Activated CD8-positive, alpha-beta memory T cell treated with anti-CD3 and anti-CD28 coated beads, Interleukin-2, amount 10 ng/mL, durations not matched to agents 7 days and 5 days (primary cell): ENCODE measurements at places on chromosomes 7 and 10. TPM values are rescaled to one million over a fixed set of nuclear protein-coding genes. Genes with fewer than 3 reads are reported as not detected.
A peak's percentile ranks its signal among the peaks of the same experiment; 100 is the strongest.

Gene MCM10
- total RNA-seq, result 75.1 TPM

- H3K36me3 ChIP-seq, result peaks cover 20% of the 10 kb centered on the region
Measured at GRCh38 chr7:138853448-138853847, 55.5 kb upstream of the ATP6V0A4 start.

GRCh38 chr10:110404413-110404812 lies 93.3 kb upstream of the DUSP5 start:
- peaks cover 44% of the 10 kb centered on the region for H3K4me1 ChIP-seq
- no peak overlapping the region for H3K4me3 ChIP-seq
- H3K36me3 ChIP-seq, result no peaks in the 10 kb centered on the region
- H3K27me3 ChIP-seq, result no peaks in the 10 kb centered on the region

DNA sequence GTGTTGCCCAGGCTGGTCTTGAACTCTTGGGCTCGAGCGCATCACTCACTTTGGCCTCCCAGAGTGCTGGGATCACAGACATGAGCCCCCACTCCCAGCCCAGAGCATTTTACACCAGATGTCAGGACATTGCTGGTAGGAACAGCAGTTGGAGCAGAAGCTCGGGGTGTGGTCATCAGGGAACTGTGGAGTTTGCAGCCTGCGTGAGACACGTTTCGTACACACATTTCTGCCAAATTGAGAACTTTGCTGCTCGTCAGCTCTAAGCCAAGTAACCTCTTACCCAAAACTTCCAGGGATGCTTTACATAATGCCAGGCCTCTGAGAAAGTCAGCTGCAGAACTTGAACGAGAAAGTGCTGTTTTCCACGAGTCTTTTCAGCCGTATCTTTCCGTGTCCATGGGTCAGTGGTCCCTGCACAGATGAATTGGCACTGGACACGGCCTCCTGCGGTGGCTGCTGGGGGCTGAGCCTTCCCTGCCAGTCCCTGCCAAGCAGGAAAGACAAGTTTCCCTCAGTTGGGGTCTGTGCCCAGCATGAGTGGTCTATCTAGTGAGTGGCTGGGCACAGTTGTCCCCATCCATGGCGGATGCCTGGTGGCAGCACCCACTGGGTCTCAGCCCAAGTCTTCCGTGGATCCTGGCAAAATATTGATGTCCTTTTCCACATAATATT lies 54.4 kb downstream of the DNAJB6 start:
- no peak for DNase-seq
- H3K4me3 ChIP-seq, result no peak overlapping the region
- peaks cover 30% of the 10 kb centered on the region for H3K36me3 ChIP-seq
- H3K27ac ChIP-seq, result peak overlapping the region; percentile 85
- no peaks in the 10 kb centered on the region for H3K27me3 ChIP-seq

DNA sequence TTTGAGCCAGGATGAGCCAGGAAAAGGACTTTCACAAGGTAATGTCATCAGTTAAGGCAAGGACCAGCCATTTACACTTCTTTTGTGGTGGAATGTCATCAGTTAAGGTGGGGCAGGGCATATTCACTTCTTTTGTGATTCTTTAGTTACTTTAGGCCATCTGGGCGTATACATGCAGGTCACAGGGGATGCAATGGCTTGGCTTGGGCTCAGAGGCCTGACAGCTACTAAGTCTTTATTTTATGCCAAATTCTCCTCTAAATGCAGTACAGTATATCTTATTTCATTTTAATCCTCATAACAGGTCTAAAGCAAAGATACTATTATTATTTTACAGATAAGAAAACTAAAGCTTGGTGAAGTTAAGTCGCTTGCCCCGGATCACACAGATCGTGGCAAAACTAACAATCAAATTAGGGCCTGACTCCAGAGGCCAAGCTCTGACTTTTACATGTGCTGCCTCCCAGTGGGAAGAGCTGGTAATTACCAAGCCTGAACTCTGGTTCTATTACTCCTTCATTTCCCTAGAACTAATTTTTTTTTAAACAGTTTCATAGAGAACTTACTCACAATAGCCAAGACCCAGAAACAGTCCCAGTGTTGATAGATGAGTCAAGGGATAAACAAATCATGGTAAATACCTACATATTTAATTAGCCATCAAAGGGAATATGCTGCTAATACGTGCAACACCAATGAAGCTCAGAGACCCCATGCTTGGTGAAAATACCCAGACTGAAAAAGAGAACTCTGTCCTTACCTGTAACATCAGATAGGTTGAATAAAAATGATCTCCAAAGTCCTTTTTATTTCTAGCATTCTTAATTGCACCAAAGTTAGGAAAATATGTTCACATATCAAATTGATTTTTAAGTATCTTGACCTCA lies 35.4 kb downstream of the C7orf25 start:
- no peaks in the 10 kb centered on the region for H3K4me1 ChIP-seq
- H3K4me3 ChIP-seq, result no peak overlapping the region
- no peak overlapping the region for H3K27ac ChIP-seq
- peaks cover 2% of the 10 kb centered on the region for H3K27me3 ChIP-seq
- H3K36me3 ChIP-seq, result no peaks in the 10 kb centered on the region

DNA sequence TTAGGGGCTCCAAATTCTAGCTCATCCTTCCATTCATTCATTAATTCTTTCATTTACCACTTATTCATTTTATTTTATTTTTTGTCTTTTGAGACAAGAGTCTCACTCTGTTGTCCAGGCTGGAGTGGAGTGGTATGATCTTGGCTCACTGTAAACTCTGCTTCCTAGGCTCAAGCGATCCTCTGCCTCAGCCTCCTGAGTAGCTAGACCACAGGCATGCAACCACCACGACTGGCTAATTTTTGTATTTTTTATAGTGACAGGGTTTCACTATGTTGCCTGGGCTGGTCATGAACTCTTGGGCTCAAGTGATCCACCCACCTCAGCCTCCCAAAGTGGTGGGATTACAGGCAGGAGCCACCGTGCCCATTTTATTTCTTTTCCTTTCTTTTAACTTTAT lies 31.6 kb downstream of the FGF8 start:
- peaks cover 29% of the 10 kb centered on the region for H3K27me3 ChIP-seq
- no peaks in the 10 kb centered on the region for H3K4me1 ChIP-seq
- H3K27ac ChIP-seq, result no peak overlapping the region
- no peaks in the 10 kb centered on the region for H3K36me3 ChIP-seq
- DNase-seq, result no peak

- H3K27ac ChIP-seq, result peak overlapping the region; percentile 89
- DNase-seq, result no peak
- H3K4me3 ChIP-seq, result no peak overlapping the region
- peaks cover 57% of the 10 kb centered on the region for H3K4me1 ChIP-seq
- no peaks in the 10 kb centered on the region for H3K36me3 ChIP-seq
- no peaks in the 10 kb centered on the region for H3K27me3 ChIP-seq
Measured at GRCh38 chr10:102632394-102633111, 11.7 kb upstream of the TRIM8 start.

DNA sequence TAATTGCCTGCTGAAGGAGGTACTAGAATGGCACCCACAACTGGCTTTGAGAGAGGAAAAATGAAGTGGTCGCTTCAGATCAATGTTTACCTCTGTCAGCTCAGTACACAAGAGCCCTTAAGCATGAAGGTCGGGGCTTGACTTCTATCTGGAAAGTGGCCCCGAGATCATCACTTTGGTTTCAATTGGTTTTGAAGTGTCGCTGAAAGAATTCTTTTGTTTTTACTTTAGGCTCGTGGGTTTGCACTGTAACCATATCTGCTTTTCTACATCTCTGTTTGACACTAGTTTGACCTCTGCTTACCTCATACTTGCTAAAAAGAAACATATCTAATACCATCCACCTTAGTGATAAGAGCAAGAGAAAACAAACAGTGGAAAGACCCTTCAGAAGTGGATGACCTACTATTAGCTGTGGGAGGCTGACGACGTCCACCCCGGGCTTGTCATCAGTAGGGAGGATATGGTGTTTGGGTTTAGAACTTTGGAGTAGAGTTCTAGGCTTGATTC lies 361.8 kb downstream of the GATA3 start:
- peak overlapping the region; percentile 8 for H3K4me3 ChIP-seq
- peak overlapping the region; percentile 89 for H3K27ac ChIP-seq
- no peaks in the 10 kb centered on the region for H3K27me3 ChIP-seq
- peaks cover 48% of the 10 kb centered on the region for H3K4me1 ChIP-seq
- H3K36me3 ChIP-seq, result peaks cover 10% of the 10 kb centered on the region
- DNase-seq, result peak; percentile 69

Gene PRKCQ
- 51.0 TPM for total RNA-seq

- DNase-seq, result no peak
- peaks cover 50% of the 10 kb centered on the region for H3K27me3 ChIP-seq
Measured at GRCh38 chr10:114773197-114773532, 48.4 kb upstream of the FHIP2A start.

DNA sequence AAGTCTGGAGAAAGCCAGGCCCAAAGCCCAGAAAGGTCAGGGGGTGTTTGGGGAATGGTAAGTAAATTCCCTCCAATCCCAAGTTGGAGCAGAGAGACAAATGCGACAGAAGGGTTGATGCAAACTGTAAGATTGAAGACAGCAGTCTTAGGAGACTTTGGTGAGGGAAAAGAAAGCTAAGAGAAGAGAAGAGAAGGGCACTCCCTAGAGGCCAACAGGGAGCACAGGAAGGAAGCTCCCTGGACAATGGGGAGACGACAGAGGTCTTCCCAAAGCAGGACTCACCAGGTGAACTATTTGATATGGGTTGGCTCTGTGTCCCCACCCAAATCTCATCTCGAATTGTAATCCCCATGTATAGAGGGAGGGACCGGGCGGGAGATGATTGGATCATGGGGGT lies 151.5 kb downstream of the KIF20B start:
- H3K36me3 ChIP-seq, result no peaks in the 10 kb centered on the region
- no peak overlapping the region for H3K4me3 ChIP-seq
- no peak overlapping the region for H3K27ac ChIP-seq
- no peak for DNase-seq

DNA sequence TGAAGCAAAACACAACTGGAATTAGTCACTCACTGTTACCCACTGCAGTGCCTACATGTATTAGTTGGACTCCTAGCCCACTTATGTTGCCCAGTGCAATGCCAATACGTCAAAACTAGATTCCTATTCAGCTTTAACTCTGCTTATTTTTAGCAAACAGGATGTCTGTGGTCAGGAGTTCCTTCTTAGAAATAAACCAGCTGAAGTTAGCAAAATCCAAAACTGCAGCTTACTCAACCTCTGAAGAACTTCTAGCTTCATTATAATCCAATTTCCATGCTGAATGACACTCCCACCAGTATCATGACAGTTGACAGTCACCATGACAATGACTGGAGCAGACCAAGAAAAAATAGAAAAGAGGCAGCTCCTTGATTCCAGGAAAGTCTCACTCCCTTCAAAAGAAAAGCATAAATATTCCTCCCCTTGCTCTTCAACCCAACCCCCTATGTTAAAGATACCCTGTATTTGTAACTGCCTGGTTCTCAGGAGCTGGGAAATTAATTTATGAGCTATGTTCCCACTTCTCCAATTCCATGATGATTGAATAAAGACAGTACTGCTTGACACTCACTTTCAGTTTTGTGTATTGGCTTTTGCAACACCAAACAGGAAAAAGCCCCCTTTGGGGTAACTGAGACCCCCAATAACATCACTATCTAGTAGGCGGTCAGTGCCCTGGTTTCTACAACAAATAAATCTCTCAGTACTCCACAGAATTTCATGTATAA lies 327.4 kb downstream of the SORCS1 start:
- H3K36me3 ChIP-seq, result no peaks in the 10 kb centered on the region
- no peak overlapping the region for H3K4me3 ChIP-seq
- H3K27me3 ChIP-seq, result no peaks in the 10 kb centered on the region
- DNase-seq, result no peak

DNA sequence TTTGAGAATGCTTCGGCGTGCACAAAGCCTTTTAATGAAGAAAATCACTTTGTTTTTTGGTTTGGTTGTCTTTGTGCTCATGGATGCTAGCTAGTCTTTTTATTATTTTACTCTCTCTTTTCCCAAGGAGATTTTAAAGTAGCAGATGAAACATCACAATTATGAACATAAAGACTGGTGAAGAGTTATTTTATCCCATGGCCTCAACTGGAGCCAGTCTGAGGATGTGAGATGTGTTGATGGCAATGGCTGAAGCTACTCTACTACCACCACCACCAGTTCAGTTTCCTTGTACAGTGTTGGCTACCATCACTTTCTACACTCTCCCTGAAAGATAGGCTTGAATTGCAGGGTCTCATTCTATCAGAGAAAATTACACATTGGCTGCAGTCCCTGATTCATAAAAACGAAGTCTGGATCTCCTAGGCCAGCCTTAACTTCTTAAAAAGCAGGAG lies 494 bp upstream of the HERC4 start:
- peaks cover 47% of the 10 kb centered on the region for H3K4me1 ChIP-seq
- peak overlapping the region; percentile 26 for H3K4me3 ChIP-seq
- peaks cover 19% of the 10 kb centered on the region for H3K36me3 ChIP-seq
- no peak for DNase-seq
- peak overlapping the region; percentile 85 for H3K27ac ChIP-seq

Gene SORCS3
- not detected for total RNA-seq

Gene CC2D2B
- 3.0 TPM for total RNA-seq

Gene ITGA8
- not detected for total RNA-seq

Gene DENND2A
- 0.32 TPM for total RNA-seq

Gene CYP26C1
- total RNA-seq, result 0.18 TPM

Gene ZNF92
- 16.0 TPM for total RNA-seq

Gene LBX1
- total RNA-seq, result not detected
